ENCODE measurements at places on chromosomes 6 and 20.

GRCh38 chr20:18992418-18992817 is 178.8 kb downstream of the SCP2D1 start:
- DNase-seq = no peak

- DNase-seq = no peak
These were observed 178.5 kb downstream of the FRK start for GRCh38 chr6:115882174-115882573.

- DNase-seq = no peak
These were observed 6.4 kb downstream of the RPS12 start for GRCh38 chr6:132820629-132821381.

DNA sequence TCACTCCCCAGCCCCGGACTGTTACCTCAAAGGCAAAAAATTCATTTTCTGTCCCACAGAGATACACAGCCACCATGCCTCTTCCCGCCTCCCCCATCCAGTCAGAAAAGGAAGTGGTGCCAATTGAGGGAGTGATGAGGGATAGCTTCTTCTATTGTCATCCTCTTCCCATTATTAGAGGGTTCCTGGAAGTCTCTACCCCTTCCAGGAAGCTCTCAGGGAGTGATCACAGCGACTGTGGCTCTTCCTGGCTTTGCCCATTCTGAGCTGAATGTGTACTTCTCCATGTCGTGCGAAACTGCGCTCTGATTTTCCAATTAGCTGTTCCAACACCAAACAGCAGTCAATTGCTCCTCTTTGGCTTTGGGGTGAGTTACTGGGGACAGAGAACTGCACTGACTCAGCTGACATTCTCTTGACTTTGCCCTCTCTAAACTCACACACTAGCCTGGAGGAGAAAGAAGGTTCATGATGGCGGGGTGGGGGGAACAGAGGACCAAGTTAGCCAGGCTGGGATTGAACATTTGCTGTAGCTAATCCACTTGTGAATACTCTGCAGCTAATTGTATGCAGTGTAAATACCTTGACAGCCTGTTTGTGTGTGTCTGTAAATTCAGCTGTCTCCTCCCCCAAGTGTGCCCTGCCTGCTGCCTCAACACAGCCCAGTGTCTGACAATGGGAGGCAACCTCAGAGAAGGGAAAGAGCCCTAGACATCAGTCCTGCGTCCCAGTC is 2.4 kb upstream of the MDGA1 start:
- DNase-seq = no peak

- DNase-seq = no peak
These were observed at the start of gene TAGAP for GRCh38 chr6:159044899-159045727. Gene TAGAP, minus strand, starts transcription at chr6:159044991. Its CDS starts 845 bp downstream, at chr6:159044146.

GRCh38 chr6:16508959-16509358 is 252.3 kb downstream of the ATXN1 start:
- DNase-seq = no peak

DNA sequence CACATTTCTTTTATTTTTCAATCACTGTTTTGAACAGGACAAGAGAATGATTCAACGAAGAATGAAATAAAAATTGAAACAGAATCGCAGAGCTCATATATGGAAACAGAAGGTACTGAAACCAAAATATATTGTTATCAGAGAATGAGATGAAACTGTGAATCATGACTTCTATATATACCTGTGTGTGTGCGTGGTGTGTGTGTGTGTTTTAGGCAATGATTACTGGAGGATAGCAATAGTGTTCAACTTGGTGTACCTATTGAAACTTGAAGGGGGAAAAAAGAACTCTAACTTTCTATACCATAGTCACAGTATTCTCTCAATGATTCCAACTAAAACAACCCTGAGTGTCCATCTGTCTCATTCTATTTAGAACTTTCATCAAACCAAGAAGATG is 586.6 kb downstream of the KIF16B start:
- DNase-seq = no peak

- DNase-seq = no peak
These were observed 43.3 kb downstream of the SNX5 start for GRCh38 chr20:17925141-17925939.

- DNase-seq = no peak
These were observed 134.3 kb downstream of the ANKRD60 start for GRCh38 chr20:58094160-58094559.

DNA sequence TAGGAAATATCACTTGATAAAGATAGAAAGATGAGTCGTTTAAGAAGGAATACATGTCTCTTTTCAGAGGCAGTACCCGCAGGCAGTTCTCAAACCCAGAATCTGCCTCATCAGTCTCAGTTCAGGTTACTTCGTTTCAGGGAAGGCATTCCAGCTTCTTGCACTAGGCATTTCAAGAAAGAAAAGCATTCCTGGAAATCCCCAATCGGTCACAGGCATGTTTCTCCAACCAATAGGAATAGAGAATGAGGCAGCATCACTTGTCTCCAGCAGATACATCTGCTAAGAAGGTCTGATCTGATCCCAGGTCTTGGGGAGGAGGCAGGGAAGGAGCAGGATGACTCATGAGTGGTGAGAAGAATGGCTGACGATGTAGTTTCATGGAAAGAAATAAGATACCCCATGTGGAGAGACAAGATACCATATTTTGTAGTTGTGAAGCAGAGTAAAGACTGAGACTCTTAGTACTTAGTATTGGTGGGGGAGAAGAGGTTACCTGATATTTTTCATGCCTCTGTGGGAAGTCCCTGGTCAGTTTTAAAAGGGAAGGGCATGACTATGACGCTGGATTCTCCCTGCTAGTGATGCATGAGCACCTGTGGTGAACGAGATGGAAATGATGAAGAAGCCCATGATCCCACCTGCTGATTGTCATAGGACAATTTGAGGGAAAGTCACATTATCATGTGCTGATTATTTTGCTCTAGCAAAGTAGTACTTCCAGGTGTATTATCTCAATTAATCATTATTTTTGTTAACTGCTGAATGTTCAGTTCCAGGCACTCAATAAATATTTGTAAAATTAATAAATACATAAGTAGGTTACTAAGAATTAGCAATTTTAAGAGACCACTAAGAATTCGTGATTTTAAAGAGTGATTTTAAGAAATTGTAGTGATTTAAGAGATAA is 20.3 kb upstream of the HLA-DRB1 start:
- DNase-seq = no peak

DNA sequence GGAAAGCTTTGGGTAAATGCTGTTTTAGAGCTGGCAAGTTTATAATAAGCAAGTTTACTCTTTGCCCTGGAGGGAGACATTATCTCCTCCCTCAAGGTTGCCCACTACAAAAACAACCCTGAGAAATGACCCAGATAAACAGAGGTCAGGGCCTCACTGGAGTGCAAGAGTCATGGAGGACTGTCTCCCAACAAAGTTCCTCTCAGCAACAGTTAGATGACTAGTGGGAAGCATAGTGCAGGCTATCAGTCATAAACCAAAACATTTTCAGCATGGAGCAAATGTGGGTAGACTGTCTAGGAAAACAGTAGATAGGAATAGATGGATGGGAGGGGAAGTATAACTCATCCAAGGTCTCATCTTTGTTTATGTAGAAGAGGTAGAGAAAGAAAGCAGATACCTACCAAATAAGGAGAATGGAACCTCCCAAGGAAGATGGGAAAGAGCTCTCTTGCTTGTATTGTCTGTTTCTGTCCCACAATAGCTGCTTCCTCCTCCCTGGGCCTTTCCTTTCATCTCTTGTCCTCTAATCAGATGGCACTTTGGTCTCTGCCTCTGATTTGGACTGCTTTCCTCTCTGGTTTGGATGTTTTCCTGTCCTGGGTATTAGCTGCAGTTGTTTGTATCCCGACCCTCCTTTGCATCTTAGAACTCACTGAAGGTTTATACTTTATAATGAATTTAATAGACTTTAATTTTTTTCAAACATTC is 95.4 kb downstream of the WASF1 start:
- no peak for DNase-seq

- no peak for DNase-seq
These were observed 48.3 kb upstream of the KIF16B start for GRCh38 chr20:16621435-16622141.

- no peak for DNase-seq
These were observed 176.6 kb upstream of the POU3F2 start for GRCh38 chr6:98657764-98658163.

GRCh38 chr6:2918936-2919335 is 15.8 kb upstream of the SERPINB9 start:
- no peak for DNase-seq

DNA sequence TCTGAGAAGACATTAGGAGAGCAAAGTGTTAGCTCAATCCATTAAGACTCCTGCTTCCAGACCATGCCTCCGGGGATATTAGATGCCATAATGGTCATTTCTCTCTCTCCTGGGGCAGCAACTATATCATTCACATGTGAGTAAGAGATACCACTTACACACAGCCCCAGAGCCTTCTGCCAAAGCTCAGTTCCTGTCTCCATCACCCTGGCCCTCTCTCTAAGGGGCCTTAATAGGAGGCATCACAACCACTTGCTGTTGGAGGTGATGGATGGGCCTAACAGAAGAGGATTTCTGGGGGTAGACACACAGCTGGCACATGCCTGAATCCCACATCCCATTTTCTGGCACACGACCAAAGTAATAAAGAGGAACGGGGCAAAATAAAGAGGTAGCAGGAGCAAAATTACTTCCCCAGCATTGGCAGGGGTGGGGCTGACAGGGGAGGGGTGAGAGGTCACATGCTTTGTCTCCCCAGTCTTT is 34.0 kb upstream of the VSTM2L start:
- no peak for DNase-seq

DNA sequence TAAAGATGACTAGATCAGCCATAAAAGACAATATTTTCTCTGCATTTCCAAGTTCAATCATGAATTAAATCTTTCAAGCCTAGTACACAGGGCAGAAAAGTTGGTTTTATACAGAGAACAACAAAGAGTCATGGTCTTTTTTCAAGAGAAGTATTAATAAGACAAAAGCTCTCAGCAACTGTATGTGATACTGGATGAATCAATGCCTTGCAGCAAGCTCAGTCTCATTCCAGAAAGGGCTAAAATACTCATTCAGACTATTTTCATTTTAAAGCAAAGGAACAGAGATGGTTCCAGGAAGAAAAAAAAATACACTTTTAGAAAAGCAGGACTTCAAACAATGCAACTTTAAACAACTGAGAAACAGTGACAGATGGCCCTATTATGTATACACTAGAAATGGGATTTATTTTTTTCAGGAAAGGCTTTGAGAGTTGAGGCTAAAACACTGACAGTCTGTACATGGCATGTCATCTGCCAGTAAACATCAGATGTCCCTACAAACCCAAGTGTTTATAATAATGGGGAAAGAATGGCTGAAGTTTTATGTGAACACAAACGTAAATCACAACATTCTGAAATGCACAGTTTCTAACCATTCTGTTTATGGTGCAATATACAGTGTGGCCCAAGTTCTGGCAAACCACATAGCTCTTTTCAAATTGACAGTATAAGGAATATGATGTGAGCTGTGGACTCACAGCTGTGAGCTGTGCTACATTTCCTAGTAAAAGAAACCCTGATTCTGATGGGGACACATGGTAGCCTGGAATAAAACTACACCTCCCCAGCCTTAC is 114.3 kb upstream of the DST start:
- no peak for DNase-seq

- DNase-seq = peak; percentile 57
These were observed 52.7 kb downstream of the BANF2 start for GRCh38 chr20:17752459-17752858.

- no peak for DNase-seq
These were observed 78.2 kb upstream of the CST7 start for GRCh38 chr20:24870881-24871280.

DNA sequence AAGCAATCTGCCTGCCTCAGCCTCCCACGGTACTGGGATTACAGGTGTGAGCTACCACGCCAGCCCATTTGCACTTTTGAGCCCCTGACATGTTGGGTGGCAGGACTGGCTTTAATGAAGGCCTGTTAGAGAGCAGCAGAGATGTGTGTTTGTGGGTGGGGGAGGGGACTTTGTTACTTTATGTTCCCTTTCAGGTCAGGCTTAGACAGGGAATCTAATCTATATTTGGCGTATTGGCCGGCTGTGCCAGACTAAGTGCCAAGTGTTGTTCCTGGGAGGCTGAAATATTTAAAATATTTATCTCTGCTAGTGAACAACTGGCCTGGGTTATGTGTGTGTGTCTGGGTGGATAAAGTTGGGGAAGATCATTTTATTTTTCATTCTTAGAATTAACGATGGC is 6.1 kb downstream of the GMPR start:
- no peak for DNase-seq

GRCh38 chr6:162798546-162799266 is 70.9 kb downstream of the PACRG start:
- no peak for DNase-seq

GRCh38 chr20:55678970-55679667 is 326.2 kb downstream of the CBLN4 start:
- no peak for DNase-seq

GRCh38 chr6:43013097-43013842 is 476 bp downstream of the MEA1 start:
- no peak for DNase-seq

DNA sequence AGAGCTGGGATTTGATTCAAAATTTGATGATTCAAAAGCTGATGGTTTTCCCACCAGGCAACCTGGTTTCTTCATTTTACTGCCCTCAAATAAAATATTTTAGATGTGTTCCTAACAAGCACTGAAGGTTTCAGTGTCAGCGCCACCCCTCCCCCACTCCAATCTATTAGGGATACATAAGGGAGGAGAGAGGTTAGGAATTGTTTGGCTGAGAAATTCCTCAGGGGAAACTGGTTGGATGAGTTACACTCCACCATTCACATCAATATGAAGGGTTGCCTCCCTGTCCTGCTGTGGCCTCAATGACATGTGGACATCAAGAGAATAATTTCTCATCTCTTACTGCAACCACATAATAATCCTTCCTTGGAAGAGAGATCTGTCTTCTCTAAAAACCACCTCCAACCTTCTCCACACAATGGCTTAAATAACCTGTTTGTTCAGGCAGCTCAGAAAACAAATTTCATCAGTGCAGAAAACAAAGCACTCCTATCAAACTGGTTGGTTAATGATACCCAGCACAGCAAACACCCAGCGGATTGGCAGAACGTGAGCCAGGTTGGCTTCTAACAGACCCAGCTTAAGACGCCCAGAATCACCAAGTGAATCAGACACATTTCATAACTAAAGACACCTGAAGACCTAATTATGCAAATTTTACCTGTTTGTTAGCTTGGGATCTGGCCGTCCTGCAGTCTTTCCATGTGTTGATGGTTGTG is 136.0 kb upstream of the SGK1 start:
- no peak for DNase-seq

GRCh38 chr6:158987657-158988056 is 12.3 kb downstream of the RSPH3 start:
- DNase-seq = no peak
